ENCODE measurements at places on chromosomes 2 and 18. TPM values are rescaled to one million over a fixed set of nuclear protein-coding genes. Genes with fewer than 3 reads are reported as not detected.

The RAB6D gene
- not detected for total RNA-seq

The CYRIA gene
- total RNA-seq, result 18.1 TPM

The DNER gene
- 0.55 TPM for total RNA-seq

The MFSD2B gene
- under 0.01 TPM for total RNA-seq

The LYPD1 gene
- total RNA-seq, result 0.22 TPM

The BMP10 gene
- total RNA-seq, result not detected

The SRD5A2 gene
- total RNA-seq, result not detected

The RGPD3 gene
- total RNA-seq, result 0.37 TPM

The NAT8 gene
- not detected for total RNA-seq

The RBM43 gene
- total RNA-seq, result 4.8 TPM
